ENCODE measurements at places on chromosomes 6 and 20.

DNA sequence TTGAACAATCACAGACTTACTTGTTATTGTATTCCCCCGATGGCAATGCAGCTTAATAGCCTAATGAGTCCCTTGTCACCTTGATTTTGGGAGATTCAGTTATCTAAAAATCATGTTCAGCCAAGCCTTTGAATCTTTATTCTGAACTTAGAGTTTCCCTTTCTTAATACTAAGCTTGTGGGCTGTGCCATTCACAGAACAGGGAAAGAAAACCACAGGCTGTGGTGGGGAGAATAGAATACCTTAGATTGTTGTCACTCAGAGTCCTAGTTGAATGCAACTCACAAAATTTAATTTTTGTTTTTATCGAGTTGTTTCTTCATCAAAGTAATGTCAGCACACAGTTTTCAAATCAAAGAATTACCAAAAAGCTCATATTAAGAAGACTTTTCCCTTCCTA lies 37.4 kb downstream of the RFPL4B start:
- DNase-seq = no peak

DNA sequence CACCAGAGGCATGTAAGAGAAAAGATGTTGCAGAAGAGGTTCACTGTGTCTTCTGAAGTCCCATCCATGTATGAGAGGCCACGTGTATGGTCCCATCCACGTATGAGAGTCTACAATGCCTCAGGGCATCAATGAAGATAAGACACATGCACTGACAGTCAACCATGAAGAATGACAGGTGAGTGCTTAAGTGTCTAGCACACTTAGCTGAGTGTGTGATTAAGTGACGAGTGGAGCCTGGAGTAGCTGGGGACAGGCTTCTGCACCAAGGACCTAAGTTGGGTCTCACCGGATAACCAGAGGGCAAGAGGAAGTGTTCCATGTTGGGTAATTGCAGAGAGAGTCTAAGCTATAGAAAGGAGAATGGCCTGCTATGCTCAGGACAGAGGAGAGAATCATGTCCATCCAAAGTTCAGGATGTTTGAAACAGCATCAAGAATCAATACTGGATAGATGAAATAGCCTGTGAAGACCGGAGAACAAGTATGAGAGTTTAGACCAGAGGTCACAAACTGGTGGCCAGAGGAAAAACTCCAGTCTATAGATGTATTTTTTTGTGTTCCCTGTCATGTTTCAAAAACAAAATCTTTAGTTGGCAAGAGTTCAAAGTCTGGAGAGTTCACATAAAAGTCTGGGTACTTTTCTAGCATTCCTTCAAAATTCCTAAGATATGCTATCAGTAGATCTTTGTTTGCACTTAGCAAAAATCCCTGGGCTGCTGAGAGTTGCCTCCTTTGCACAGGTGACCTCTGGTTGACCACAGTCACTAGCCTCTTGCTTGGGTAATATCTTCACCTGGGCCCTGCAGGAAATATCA lies 165.8 kb downstream of the KIF16B start:
- DNase-seq = no peak

DNA sequence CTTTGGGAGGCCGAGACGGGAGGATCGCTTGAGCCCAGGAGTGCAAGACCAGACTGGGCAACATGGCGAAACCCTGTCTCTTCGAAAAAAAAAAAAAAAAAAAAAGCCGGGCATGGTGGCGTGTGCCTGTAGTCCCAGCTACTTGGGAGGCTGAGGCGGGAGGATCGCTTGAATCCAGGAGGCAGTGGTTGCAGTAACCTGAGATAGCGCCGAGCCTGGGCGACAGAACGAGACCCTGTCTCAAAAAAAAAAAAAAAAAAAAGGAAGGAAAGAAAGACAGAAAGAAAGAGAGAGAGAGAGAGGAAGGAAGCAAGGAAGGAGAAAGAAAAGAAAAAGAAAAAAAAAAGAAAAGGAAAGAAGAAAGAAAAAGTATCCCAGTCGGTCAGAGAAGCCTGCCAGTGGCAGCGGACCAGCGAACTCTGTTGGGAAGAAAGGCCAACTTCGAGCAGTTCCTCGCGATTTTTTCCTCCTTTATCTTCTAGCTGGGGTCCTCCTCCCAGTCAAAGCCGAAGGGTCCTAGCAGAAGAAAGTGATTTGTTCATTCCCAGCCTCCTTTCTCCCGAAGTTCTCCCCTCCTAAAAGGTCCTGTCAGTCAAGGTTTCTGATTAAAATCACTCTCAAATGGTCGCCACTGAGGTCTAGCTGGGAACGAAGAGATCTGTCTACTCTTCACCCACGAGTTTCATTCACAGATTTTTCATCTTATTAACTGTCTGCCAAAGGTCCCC lies 2.4 kb upstream of the SYCP2L start:
- DNase-seq = no peak

GRCh38 chr6:108200631-108201030 lies 34.8 kb downstream of the NR2E1 start:
- no peak for DNase-seq

DNA sequence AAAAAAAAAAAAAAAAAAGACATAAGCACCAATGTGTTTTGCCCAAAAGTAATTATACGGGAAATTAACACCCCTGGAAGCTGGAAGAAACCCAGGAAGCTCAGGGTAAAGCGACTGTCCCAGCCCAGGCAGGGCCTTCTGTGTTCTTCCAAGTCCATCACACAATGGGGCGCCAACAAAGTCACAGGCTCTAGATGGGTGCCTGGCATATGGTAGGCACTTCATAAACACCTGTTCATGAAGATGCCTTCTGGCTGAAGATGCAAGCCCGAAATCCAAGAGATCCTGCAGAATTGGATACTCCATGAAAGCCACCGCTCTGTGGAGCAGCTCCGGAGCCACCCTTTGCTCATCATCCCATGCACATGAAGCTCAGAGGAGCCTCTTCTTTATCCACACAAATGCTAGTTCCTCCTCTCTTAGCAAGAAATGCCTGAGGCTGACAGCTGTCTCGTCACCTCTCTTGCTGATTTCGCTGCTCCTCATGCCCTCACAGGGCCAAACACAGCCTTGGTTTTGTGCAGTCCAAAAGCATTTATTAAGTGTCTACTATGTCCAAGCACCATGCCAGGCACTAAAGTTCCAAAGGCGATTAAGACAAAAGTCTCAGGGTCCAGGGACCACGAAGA lies 76.6 kb downstream of the TRERF1 start:
- DNase-seq = no peak

GRCh38 chr20:37524859-37525708 lies 2.6 kb downstream of the BLCAP start:
- no peak for DNase-seq
